Myocyte (in vitro differentiated cells): ENCODE measurements at places on chromosomes 2 and 18. TPM values are rescaled to one million over a fixed set of nuclear protein-coding genes. Genes with fewer than 3 reads are reported as not detected.

DNA sequence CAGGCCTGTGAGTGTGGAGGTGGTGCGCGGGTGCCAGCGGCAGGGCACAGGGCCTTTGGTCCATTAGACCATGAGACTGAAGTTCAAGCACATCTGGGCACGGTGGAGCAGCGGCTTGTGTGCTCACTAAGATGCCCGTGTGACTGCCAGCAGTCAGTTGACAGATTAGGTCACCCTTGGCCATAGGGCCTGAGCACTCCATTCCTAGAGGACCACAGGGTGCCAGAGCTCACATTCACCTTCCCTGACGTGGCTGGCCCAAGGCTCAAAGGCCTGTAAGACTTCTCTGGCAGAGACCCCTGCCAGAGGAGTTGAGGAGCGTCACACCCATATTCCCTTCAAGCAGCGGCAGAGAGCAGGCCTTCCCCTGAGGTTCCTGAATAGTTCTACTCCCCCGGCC is 650 bp downstream of the LHCGR start:
- no peak for DNase-seq

DNA sequence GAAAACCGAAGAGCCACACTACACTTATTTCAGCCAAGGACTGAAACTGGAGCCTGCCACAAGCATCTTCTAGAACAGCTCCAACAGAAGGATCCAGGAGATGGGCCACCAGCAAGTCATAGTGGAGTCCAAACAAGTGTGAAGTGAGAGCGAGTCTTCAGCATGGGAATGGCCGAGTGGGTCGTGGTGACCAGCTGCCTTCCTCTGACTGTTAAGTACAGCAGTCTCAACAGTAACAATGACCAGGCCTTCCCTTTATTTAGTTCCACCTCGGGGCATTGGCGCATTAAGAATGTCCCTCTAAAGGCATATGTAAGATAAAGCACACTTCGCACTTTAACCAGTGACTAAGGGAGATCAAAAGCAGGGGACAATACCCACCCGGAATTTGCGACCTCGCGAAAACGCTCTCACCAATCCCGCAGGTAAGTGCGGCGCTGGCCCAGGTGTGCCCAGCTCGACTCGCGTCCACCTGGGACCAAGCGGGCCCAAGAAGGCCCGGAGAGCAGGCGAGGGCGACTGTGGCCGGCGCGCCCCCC is 1.1 kb downstream of the L3MBTL4 start:
- no peak for DNase-seq

DNA sequence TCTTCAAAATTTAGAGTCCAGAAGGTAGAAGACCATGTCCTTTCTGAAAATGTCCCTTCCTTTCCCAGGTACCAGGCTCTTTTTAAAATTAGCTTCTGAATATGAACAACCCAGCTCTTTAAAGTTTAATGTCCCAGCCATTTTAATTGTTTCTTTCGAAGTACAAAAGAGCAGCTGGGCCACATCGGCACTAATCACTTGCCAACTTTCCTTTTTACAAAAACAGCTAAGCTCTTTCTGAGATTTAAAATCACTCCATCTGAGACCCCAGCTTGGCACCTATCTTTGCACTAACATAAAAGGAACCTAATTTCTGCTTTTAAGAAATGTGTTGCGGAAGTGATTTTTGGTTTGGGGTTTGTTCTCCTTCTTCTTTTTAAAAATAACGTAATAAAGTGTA is 2.6 kb downstream of the BOD1L2 start:
- DNase-seq: no peak

GRCh38 chr2:183011743-183012142 is 26.5 kb downstream of the NCKAP1 start:
- no peak for DNase-seq

DNA sequence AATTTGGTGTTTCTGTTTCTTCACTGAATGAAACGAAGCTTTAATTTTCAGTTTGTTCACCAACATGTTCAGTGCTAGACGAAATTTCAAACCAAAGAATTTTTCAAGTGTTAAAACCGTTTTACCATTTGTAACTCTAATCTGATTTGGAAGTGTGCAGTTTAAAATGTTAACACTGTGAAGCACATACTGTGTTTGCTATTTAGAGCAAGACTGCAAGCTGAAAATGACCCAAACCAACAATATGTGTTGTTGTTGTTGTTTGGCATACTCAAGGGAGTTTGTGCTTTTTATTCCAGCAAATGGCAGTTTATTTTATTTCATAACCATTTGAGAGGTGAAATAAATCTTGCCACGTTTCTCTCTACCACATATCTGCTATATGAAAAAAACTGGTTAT is 128.4 kb upstream of the CDH7 start:
- no peak for DNase-seq

GRCh38 chr2:190190507-190191162 is 128.1 kb upstream of the MSTN start:
- DNase-seq: no peak

- no peak for DNase-seq
Measured at GRCh38 chr2:86788881-86789686, 1.6 kb downstream of the CD8A start.

- no peak for DNase-seq
Measured at GRCh38 chr2:23656597-23656973, 270.3 kb downstream of the ATAD2B start.

GRCh38 chr2:30161929-30162706 is 15.3 kb downstream of the YPEL5 start:
- peak; percentile 22 for DNase-seq

- no peak for DNase-seq
Measured at GRCh38 chr2:215884451-215885087, 128.8 kb downstream of the MREG start.

DNA sequence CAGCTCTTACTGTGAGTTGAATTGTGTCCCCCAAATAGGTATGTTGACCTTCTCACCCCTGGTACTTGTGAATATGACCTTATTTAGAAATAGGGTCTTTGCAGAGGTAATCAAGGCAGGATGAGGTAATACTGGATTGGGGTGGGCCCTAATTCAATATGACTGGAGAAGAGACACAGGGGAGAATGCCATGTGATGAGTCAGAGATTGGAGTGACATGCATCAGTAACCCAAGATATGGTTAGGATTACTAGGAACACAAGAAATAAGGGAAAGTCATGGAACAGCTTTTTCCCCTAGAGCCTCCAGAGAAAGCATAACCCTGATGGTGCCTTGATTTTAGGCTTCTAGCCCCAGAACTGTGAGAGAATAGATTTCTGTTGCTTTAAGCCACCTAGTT is 37.0 kb upstream of the ATP5MC3 start:
- no peak for DNase-seq

GRCh38 chr18:23816740-23817139 is 127.5 kb downstream of the LAMA3 start:
- DNase-seq: no peak

- DNase-seq: no peak
Measured at GRCh38 chr18:31230495-31230894, 67.8 kb upstream of the DSC1 start.

- peak; percentile 29 for DNase-seq
Measured at GRCh38 chr2:48530033-48530811, at the start of gene STON1. STON1 (plus strand) TSS chr2:48530154; CDS start chr2:48580634, 50,480 bp downstream.

- DNase-seq: peak; percentile 2
Measured at GRCh38 chr2:206572725-206573124, 69.6 kb upstream of the FAM237A start.

DNA sequence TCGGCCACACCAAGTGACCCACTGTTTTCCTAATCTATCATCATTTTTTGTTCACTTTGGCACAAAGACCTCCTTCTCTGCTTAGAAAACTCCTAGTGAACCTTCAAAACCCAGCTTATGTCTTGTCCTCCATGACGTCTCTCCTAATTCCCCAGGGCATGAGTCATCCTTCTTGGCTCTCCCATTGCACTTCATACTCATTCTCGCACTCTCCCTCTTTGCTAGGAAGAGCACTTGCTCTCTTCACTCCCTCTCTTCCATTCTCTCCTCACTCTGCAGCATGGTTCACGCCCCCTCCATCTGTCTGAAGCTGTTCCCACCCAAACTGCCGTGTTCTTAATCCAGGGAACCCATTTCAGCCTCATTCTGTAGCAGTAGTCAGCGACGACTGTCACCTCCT is 103.9 kb downstream of the MRO start:
- DNase-seq: no peak

DNA sequence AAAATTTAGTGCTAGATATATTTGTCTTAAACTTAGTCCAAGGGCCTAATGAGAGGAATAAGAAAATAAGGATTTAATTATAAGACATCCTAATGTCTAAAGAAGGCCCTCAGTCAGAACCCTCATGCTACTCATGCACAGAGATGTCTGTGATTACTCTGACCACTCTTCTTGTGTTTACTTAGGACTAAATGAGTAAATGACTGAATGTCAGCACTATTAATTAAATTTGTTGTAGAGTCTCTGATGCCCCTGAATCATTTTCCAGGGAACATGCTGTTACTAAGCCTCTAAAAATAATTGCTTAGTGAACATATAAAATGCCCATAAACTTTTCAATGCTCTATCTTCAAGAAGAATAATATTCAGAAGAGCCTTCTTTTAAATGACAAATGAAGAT is 32.4 kb downstream of the GULP1 start:
- no peak for DNase-seq

- no peak for DNase-seq
Measured at GRCh38 chr2:178114462-178114861, 2.2 kb downstream of the RBM45 start.

DNA sequence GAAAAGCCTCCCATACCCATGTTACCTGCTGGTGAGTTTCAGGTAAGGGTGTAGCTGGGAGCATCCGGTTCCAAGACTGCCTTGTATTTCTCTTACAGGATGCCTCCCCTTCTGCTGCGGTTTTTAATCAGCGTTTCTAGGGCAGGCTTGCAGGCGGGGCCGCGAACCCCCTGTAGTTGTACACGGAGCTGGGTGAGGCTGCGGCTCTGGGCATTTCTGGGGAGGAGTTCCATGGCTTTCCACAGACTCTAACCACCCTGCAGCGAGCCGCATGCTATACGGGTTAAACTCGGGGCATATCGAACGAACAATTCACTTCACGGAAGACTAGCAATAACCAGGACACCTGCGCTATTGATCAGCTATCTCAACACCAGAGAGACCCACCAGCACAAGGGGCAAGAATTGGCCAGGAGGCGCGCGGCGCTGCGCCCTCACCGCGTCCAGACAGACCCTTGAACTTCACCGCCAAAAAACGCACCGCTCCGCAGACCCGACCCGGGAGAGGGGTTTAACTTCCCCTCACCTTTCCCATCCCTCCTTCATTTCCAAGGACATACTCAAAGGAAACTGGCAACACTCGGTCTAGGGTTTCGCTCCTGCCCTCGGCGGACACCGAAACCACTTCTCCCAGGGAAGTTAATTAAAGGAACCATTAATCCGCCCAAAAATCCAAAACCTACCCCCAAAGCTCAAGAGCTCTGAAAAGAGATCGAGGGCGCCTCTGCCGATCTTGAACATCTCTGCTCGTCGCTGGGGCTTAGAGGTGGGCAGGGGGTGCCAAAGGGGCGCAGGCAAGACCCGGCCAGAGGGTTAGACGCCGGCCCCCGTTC is 909 bp downstream of the TGFA start:
- DNase-seq: no peak

- no peak for DNase-seq
Measured at GRCh38 chr2:159880729-159881128, 82.7 kb upstream of the CD302 start.

GRCh38 chr2:98457045-98457696 is 12.5 kb downstream of the INPP4A start:
- peak; percentile 63 for DNase-seq

DNA sequence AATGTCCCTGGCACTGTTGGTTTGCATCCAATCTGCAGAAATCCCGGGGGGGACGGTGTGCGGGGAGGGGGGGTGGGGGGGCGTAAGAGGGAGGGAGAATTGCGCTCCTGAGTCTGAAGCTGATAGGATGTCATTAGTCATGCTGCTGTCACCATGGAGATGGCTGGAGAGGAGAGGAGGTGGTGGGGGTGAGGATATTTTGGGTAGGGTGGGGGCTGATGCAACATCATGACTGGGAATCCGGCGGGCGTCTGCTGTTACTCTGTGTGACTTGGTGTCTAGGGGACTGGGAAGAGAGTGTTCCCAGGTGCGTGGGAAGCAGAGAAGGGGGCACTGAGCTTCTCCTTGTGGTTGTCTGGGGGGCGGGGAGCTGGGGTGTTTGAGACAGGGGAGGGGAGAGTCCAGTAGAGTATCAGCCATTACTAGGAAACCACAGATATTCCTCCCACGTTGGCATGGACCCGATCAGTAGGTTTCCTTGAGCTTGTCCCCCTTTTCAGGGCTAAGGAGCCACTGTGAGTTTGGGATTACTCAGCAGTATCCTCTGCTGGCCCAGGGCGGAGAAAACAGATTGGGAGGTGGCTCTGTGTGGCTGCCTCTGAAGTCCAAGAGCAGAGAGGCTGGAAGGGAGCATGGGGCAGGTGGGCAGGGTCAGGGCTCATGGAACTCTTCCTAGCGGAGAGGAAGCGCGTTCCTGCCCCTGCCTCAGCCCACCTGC is 18.9 kb downstream of the TET3 start:
- DNase-seq: peak; percentile 71

DNA sequence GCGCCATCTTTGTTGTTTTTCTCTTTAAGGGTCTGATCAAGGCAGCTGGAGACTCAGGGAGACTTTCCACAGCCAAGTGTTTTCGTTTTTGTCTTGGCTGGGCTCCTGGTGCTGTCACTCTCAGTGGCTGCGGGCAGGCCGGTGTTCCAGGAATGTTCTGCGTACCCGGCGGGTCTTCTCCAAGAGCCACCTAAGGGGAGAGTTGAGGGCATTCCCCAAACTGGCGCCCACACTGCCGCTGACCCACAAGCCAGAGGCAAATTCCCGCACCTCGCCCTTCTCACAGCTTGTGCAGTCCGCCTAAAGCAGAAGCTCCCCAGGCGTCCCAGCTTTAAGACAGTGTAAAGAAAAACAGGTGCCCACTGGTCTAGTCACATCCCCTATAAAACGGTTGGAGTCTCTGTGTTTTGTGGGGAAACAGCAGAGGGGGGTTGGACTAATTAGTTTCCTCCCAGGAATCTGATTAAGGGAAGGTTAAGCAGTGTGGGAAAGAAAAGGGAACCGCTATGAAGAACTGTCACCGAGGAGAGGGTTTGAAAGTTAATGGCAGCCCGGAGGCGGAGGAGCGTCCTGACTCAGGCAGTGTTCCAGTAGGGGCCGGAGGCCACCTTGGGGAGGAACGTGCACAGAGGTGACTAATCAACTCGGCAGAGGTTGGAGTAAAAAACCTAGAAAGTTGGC is 224.5 kb downstream of the SLC4A3 start:
- peak; percentile 74 for DNase-seq

- DNase-seq: peak; percentile 53
Measured at GRCh38 chr2:212892193-212892592, 259.2 kb downstream of the IKZF2 start.

Gene NDC80
- total RNA-seq: 0.31 and 1.6 TPM in 2 replicates

Gene COX7A2L
- 190 and 199 TPM in 2 replicates for total RNA-seq

Gene DSC2
- not detected in 2 replicates for total RNA-seq

Gene TLX2
- 0.13 TPM in 1 of 2 replicates, not detected in the other for total RNA-seq

Gene GRB14
- 0.43 and 0.52 TPM in 2 replicates for total RNA-seq

Gene REG1B
- total RNA-seq: not detected in 2 replicates

Gene SLC35G4
- total RNA-seq: not detected in 2 replicates

Gene KCNJ3
- 0.05 TPM in 1 of 2 replicates, not detected in the other for total RNA-seq

Gene LIMS2
- 6.9 and 8.8 TPM in 2 replicates for total RNA-seq

Gene NTSR2
- total RNA-seq: not detected in 2 replicates

Gene RNF152
- 2.9 and 6.8 TPM in 2 replicates for total RNA-seq

Gene ZNF521
- 27.2 and 40.5 TPM in 2 replicates for total RNA-seq

Gene C2orf80
- not detected in 2 replicates for total RNA-seq

Gene MYL12B
- 284 and 330 TPM in 2 replicates for total RNA-seq

Gene GPR75
- 0.70 and 0.94 TPM in 2 replicates for total RNA-seq
